ENCODE measurements at places on chromosomes 11 and 22.
A peak's percentile ranks its signal among the peaks of the same experiment; 100 is the strongest.

GRCh38 chr11:1274501-1274900 lies 34.9 kb downstream of the TOLLIP start:
- DNase-seq, result no peak

DNA sequence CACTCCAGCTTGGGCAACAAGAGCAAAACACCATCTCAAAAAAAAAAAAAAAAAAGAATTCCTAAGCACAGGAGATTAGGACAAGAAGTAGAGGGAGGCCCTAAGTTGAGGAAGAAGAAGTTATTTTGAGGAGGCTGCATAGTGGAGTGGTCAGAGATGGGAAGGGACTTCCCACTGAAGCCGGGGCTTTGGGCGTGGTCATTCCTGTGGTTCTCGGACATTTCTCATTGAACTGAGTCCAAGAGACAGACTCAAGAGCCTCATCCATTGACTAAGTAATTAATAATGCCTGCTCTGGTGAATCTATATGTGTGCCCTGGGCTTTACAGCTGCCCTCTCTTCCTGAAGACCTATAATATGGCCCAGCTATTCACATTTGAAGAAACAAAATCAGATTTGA lies 53.2 kb upstream of the FTH1 start:
- DNase-seq, result no peak

- no peak for DNase-seq
Measured at GRCh38 chr11:121071846-121072450, 29.1 kb upstream of the TECTA start.

GRCh38 chr11:106012744-106013143 lies 9.3 kb downstream of the MSANTD4 start:
- DNase-seq, result peak; percentile 69

DNA sequence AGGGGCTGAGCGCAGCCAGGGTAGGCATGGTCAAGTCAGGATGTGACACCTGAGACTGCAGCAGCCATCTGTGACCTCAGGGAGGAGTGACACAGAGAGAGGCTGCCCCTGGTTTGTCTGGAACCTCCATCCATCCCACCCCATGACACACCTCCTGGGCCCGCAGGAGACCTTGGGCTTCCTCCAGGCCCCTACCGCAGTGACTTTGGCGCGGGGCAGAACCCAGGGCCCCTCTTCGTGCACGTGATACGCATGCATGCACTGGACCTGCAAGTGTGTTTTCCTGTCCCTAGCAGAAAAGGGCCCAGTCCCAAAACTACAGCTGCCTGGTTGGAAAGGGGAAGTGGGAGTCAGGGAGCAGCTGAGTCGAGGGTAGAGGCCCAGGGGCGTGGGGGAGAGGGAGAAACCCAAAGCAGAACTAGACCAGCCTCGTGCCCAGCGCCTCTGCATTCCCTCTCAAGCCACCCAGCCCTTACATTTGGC lies 7.9 kb upstream of the CYTH4 start:
- DNase-seq, result no peak

DNA sequence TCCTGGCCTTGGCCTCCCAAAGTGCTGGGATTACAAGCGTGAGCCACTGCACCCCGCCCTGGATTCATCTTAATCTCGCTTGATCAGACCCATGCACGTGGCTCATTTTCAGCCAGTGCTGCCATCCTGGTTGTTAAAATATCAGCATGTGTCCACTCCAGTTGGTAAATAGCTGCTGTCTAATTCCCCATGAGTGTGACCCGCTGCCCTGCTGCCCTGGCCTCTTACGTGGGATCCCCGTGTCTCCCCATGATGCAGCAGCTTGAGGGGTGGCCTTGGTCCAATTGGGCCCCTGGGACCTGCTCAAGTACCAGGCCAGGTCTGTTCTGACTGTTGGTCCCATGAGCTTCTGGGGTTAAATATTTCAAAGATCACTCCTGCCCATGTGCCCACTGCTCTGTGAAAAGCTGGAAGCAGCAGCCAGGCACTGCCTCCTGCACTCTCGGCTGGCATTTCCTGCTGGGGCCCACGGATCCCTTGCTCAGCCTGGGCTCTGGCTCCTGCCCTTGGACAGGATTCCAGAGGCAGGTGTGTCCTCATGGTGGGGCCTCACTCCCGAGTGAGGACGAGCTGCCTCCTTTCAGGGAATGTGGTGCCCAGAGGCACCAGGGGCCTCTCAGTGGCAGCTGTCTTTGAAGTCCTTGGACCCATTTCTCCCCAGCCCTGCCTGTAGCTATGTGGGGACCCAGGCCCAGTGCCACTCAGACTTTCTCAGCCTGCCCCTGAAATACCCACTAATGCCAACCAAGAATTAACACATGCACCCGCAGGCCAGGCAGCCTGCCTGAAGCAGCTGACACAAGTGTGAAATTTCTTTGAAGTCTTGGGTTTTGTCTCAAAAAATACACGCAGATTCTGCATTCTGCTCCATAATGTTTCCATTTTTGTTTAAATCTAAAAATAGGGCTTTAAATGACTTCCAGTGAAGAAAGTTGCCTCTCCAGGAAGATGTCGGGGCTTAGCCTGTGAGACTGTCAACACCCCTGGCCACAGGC lies 38.1 kb upstream of the PRDM11 start:
- DNase-seq, result no peak

DNA sequence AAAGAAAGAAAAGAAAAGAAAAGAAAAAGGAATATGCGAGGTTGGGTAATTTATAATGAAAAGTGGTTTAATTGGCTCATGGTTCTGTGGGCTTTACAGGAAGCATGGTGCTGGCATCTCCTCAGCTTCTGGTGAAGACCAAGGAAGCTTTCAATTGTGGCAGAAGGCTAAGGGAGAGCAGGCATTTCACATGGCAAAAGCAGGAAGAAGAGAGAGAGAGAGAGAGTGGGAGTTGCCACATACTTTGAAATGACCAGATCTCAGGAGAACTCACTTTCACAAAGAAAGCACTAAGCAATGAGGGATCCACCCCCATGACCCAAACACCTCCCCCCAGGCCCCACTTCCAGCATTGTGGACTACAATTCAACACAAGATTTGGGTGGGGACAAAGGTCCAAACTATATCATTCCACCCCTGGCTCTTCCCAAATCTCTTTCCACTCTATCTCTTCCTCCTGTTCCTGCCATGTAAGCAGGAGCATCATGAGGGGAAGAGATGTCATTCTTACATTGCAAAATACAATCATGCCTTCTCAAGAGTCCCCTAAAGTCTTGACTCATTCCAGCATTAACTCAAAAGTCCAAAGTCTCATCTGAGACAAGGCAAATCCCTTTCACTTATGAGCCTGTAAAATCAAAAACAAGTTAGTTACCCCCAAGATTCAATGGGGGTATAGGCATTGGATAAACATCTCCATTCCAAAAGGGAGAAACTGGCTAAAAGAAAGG lies 38.9 kb downstream of the LINC01488 start:
- peak; percentile 28 for DNase-seq

DNA sequence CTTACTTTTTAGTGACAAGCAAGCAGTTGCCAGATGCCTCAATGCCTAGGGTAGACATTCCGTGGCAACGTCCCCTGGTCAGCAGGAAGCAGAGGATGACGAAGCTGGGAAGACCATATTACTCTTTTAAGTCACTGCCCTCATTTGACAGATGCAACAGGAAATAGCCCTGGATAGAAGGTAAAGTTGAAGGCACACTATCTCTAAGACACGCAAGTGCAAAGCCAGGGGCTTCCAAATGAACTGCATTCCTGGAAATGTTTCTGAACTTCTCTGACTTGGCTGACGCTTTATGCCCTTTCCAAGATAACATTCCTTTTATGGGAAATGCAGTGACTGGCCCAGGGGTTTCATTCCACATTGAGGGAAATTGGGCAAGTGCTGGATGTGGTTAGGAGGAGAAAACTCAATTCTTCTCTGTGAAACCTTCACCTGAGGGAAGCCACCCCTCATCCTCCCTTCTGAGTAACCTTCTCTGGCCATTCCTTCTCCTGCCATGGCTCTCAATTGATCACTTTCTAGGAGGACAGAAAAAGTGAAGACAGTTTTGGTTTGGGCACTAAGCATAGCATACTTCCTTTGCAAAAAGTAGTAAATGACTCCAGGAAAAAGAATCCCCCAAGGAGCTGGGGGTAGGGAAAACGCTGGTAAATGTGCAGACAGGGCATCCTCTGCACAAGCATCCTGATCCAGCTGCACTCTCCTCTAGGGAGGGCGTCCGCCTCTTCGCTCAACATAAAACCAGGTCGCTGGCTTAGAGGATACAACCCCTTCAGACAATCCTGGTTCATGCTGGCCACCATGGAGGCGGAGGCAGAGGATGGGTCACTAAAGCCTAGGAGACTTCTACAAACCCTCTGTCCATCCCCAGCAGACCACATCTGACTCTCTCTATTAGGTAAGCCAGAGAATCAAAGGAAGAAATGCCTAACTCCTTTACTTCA lies 14.5 kb downstream of the PCSK7 start:
- peak; percentile 85 for DNase-seq

DNA sequence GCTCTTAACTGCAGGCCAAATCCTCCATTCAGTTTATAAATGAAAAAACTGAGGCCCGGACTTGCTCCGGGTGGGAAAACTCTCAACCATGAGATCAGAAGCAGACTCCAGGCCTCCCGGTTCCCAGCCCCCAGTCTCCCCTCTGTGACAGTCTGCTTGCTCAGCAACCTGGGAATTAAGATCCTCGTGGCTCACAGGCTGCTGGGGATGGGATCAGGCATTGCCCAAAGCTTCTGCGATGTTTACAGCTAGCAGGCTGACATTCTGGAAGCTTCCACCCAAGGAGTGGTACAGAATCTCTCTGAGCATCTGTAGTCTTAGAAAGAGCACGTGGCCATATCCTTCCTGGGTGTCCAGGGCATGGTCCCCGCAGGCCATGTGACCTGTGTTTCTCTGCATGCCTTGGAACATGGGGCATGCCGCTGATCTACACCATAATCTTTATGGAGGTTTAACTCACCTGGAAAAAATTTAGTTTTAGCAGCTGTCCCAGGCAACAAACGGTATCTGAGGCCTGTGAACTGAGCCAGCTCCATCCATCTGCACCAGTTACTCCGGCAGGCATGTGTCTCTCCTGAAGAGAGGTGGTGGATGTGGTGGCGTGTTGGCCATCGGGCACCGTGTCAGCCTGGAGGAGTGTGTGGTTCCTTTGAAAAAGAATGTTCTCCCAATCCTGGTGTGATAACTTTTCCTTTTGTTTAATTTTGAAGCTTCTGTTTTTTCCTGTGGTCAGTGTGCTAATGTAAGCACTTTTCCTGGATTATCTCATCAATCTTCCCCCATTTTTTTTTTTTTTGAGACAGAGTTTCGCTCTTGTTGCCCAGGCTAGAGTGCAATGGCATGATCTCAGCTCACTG lies 7.9 kb downstream of the FBLN1 start:
- no peak for DNase-seq

Data from fibroblast of upper back skin (primary cell).